ENCODE measurements at places on chromosomes 16 and 17.
A peak's percentile ranks its signal among the peaks of the same experiment; 100 is the strongest.

- DNase-seq: peak; percentile 74
These were observed 33.4 kb upstream of the TMEM92 start for GRCh38 chr17:50240851-50241250.

DNA sequence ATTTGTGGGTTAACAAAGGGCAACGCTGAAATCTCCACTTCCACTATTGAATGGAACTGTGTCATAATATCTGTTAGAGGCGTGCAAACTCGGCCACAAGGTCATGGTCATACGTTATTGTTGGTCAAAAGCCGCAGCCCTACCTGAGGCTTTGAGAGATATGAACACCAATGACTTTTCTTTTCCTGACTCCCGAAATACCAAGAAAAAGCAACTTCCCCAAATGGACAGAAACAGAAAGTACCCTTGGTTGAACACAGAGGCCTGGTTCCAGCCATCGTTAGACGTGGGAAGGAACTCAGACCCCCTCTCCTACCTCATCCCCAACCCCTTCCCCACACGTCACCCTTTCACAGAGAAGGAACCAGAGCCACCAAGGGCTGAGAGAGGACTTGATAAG lies 1.4 kb upstream of the PIK3R5 start:
- no peak for DNase-seq

GRCh38 chr17:81537343-81537855 lies 9.2 kb downstream of the FSCN2 start:
- DNase-seq: no peak

DNA sequence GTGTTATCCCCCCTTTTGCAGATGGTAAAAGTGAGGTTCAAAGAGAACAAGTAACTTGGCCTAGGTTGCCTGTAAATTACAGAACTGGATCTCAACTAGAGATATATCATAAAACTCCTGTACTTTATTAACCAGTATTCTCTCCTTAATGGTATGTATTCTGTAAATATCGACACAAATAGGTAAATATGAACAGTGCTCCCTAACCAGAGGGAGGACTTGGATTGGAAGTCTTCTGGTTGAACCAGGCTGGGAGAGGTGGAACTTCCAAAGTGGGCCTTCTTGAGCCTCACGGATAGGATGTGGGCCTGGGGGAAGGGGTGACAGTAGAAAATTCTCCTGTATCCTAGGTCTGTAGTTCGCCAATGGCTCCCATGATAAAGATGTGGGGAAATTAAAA lies 7.7 kb downstream of the STAT5A start:
- DNase-seq: no peak

DNA sequence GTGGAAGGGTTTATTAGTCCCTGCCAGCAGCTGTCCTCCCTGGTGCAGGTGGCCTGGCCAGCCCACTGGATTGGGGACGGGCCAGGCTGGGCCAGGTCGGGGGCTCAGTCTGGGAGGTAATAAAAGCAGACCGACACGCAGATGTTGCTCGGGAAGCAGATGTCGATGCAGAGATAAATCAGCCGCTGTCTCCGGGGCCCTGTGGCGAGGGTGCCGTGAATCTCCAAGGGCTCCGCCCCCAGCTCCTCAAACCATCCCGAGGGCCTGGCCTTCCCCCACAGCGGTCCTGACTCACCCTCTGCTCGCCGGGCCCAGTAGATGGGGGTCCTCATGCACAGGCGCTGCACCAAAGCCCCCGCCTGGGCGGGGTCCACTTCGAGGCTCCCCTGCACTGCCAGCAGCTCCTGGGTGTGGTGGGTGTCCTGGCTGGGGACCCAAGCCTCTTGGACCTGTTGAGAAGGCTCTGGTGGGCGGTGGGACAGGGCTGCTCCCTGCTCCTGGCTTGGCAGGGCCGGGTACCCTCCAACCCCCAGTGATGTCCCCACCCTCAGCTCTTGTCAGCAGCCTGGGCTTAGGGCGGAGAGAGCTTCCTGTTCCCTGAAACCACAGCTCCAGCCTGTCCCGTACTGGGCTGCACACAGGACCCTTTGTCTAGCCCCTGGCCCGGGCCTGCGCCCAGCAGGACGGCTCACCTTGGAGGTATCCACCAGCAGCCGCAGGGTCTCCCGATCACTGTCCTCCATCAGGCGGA lies 1.2 kb downstream of the BRICD5 start:
- DNase-seq: no peak

GRCh38 chr16:56488035-56488434 lies 31.8 kb downstream of the BBS2 start:
- DNase-seq: no peak

- DNase-seq: peak; percentile 31
These were observed 6.4 kb upstream of the FOXJ1 start for GRCh38 chr17:76147211-76148014.

- no peak for DNase-seq
These were observed 22.2 kb upstream of the RAB11FIP4 start for GRCh38 chr17:31369266-31369665.

- DNase-seq: peak; percentile 66
These were observed 23.5 kb downstream of the SMTNL2 start for GRCh38 chr17:4607773-4608187.

DNA sequence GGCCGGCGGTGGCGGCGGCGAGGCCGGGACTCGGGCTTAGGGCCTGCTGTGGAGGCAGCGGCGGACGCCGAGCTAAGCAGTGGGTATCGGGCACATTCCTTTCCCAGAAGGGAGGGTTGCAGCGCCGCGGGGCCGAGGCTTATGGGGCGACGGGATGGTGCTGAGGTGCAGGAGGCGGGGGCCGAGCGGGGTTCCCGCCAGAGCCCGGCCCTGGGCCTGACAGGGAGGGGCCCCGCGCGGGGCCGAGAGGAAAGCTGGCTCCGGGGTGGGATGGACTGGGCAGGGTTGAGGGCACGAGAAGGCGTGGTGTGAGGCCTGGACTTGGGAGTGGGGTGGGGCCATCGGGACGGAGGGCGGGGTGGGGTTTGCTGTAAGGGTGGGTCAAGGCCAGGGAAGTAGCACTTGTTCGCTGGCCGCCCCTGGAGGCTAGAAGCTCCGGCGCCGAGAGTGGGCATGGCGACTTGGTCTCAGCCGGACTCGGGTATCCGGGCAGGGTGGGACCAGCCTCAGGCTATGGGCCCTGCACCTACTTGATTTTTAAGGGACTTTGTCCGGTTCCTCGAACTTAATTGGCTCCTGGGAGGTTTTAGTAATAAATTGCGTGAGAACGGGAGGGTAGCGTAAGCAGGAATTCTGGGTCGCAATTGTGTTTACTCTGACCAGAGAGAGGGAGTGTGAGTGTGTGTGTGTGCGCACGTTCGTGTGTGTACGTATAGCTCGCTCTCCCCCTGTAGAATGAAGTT lies 396 bp downstream of the NFE2L1 start:
- peak; percentile 77 for DNase-seq

- no peak for DNase-seq
These were observed 741 bp downstream of the CYB5B start for GRCh38 chr16:69424935-69425784.

DNA sequence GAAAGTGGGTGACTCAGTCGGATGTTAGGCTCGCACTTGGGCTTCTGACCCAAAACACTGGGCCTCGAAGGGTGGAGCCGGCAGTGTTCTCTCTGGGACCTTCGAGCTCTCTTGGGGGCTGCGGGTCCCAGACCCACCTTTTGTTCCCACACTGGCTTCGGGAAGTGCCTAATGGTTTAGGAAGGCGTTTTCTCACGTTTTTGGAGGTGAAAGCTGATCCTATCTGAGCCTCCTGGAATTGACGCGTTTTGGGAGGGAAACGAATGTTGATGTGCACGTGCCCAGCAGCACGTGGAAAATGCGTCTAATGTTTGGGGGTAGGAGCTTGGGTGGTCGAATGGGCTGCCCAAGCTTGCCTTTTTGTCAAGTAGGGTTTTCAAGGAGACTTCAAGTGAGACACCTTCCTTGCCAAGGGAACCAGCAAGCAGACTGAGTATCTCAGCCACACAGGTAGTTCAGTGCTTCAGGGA lies 666 bp downstream of the HGS start:
- DNase-seq: peak; percentile 70

- no peak for DNase-seq
These were observed 309.1 kb downstream of the FOXL1 start for GRCh38 chr16:86887416-86887815.

DNA sequence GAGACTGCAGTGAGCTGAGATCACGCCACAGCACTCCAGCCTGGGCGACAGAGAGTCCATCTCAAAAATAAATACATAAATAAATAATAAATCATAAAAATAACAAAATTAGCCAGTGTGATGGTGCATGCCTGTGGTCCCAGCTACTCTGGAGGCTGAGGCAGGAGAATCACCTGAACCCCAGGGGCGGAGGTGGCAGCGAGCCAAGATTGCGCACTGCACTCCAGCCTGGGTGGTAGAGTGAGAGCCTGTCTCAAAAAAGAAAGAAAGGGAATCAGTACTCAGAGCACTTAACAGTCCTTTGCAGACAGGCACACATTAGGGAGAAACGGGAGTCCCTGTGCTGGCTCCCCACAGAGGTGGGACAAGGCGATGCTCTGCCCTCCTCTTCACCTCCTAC lies 25.1 kb downstream of the MAPK8IP3 start:
- no peak for DNase-seq

DNA sequence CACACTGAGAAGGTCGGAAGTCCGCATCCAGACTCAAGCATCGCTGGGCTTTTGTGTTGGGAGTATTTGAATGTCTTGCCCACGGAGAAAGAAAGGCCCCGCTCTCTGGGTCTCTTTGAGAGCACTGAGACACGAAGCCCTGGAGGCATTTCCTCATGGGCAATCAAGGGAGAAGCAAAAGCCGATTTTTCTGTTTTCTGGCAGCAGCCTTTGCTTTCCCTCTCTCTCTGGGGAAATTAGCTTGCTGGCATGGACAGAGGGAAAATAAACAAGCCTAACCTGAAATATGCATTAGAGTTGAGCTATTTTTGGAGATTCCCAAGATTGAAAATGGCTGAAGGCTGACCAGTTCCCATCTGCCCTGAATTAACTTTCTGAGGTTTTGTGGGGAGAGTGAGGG lies 238.7 kb downstream of the HAPSTR1 start:
- DNase-seq: no peak

DNA sequence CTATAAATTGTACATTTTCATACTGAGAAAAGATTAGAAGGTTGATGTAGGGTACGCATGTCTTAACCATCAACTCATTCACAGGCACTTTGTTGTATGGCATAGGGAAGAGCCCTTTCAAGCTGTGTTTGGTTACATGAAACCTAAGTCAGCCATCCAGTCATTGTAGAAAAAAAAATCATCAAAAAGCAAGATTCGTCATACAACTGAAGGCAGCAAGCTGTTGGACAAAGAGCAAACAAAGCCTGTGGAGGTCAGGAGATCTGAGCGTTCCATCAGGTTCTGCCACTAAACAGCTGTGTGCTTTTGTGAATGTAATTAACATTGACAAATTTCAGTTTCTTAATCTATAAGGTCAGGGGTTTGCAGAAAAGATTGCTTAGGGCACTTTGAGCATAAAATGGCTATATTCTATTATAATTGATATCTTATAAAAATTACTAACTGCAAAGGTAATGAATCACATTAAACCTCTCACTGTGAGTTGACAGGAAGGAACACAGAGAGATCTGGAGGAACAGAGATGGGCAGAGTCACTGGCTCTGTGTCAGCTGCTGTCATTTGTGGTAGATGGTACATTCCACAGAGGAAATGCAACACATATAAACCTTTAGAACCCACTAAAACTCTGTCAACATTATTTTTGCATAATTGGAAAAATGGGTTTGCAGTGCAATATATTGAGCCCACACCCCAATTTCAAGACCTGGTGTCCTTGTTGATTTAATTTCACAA lies 66.3 kb upstream of the MYOCD start:
- no peak for DNase-seq

GRCh38 chr16:48441106-48441505 lies 55.9 kb upstream of the SIAH1 start:
- no peak for DNase-seq

DNA sequence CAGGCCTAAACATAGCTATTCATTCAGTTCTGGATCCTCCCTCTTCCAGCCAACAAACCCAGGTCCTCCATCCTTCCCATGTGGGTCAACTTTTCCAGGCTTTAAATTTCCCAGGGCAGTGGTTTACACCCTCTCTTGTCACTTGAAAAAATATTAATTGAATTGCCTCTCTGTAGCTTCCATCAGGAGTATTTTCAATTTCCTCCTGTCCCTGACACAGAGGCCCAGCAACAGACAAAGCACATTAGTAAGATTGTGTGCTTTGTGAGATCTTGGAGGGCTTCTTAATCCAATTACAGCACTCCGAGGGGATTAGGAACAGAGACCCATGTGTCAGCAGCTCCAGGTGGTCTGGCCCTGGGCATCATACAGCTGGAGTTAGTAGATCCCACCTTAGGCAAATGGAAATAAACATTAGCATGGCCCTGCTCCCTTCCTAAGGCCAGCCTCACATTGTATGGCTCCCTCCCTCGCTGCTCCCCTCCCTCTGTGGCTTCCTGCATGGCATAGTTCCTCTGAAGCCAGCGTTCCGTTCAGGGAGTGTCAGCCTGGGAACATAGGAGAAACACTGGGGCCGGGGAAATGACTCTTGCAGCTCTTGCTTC lies 132.7 kb upstream of the HSBP1 start:
- peak; percentile 51 for DNase-seq

DNA sequence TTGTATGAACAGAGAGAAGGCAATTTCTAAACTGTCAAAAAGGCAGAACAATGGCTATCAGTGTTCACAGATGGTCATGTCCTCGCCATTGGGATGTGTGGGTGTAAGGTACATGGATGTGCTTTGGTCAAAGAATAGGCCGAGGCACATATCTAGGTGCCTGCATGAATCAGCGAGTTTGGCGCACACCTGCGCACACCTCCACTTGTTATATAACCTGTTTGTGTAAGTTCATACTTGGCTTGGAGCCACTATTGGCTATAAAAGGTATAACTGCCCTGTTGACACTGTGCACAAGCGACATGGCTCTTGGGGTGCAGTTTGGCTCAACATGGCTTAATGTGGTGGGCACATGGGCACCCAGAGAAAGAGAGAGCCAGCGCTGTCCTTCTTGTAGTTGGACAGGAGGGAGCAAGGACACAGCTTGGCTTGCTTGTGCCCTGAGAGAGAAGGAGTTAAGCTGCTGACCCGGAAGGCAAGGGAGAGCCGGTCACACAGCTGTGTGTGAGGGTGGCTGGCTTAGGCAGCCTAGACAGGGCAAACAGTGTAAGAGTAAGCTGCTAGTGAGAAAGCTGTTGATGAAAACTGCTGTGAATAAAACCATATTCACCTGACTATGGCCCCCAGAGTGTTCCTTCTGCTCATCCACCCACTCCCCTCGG lies 499.1 kb downstream of the KCNJ2 start:
- DNase-seq: no peak

GRCh38 chr16:73711406-73712080 lies 585.1 kb upstream of the PSMD7 start:
- no peak for DNase-seq

- no peak for DNase-seq
These were observed 7.7 kb downstream of the CHAD start for GRCh38 chr17:50460831-50461526.

- no peak for DNase-seq
These were observed 65.0 kb downstream of the RPA1 start for GRCh38 chr17:1894753-1895339.

- peak; percentile 7 for DNase-seq
These were observed 299.4 kb downstream of the CPPED1 start for GRCh38 chr16:12504312-12504711.

- no peak for DNase-seq
These were observed 4.0 kb downstream of the BAIAP3 start for GRCh38 chr16:1337486-1337885.

All from fibroblast of skin of right quadriceps (primary cell).